ENCODE measurements at places on chromosomes 12 and 14.

GRCh38 chr12:117707861-117708260 lies 260.9 kb downstream of the KSR2 start:
- DNase-seq = no peak

DNA sequence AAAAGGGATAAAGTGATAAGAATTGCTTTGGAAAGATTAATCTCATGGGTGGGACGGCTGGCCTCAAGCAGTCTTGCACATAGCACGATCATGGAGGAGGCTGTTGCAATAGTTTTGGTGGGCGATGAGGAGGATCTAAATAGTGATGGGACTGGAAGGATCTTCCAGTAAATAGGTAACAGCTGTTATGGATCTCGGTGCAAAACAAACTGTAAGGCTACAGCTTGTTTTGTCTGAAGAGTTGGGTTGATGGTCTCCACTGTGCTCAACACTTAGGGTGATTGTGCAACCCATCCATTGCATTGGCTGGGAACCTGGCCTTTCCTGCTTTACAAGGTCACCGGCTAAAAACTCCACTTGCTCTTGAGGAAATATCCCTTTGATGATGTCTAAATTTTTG lies 21.0 kb downstream of the IGF1 start:
- DNase-seq = no peak

DNA sequence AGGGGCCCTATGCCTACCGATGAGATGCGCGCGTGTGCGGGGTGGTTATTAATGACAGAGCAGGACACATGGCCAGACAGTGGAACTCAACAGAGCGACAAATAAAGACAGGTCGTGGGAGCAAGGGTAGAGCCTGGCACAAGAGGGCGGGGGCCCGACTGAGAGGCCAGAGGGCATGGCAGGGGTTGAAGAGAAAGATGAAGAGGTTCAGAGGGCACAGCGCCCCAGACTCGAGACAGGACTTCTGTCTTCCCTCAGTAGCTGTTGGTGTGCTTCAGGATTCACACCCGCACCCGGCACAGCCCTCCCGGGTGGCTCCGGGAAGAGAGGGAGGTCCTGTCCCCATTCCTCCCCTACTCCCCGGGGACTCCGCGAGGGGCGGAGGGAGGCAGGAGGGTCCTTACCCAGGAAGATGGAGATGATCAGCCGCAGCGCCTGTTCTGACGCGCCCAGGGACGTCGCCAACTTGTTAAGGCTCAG lies 366 bp downstream of the LPCAT3 start:
- DNase-seq = no peak

- DNase-seq = peak; percentile 12
Measured at GRCh38 chr12:107992870-107993451, 136.1 kb upstream of the WSCD2 start.

DNA sequence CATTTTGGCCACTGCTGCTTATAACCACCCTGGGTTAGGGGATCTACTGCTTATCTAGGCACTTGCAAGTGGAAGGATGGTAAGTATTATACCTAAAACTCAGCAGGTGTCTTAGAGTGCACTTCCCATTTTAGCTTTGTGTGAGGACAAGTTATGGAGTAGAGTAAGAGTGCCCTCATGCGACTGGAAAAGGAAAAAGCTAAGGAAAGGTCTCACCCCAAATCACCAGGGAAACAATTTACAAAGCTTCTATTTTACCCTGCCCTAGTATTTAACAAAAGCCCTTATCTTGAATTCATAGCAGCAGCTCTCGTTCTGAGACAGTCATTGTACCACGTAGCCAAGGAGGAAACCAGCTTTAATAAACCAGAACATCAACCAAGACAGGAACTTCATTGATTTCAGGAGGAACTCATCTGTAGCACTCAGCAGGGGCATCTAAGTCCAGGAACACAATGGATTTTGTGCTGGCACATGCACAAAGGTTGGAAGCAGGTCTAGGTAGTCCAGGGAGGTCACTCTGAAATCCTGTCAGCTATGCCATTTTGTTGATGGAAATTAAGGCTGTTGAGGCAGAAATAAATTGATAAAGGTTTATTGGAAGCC lies 2.9 kb downstream of the RDH12 start:
- DNase-seq = peak; percentile 73

DNA sequence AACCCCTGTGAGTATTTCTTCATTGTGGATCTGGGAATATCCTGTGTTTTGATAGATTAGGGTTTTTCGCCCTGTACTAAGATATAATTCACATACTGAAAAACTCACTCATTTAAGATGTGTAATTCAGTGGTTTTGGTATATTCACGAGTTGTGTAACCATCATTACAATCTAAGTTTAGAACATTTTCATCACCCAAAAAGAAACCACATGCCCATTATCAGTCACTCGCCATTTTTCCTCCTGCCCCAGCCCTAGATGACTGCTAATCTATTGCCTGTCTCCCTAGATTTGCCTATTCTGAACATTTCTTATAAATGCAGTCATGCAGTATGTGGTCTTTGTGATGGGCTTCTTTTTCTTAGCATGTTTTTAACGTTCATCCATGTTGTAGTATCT lies 67.9 kb upstream of the ATF1 start:
- DNase-seq = no peak

- DNase-seq = no peak
Measured at GRCh38 chr12:59858508-59859170, 262.8 kb downstream of the SLC16A7 start.

- no peak for DNase-seq
Measured at GRCh38 chr14:93085911-93086310, 29.8 kb downstream of the ITPK1 start.

DNA sequence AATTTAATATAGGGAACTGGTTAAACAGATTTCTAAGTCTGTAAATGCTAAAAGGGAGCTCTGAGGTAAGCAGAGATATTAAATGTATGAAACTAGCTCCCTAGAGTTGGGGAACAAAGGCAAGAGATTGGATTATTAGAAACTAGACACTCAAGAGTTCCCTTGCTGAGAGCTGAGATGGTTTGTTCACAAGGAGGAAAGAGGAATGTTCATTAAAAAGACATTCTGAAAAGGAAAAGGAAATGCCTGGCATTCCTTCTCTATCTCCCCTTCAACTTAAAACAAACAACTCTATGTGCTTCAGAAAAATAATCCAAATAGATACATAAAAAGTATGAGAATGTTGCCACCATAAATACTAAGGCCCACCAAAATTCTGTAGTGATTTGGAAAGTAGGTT lies 73.7 kb downstream of the GALNT4 start:
- peak; percentile 80 for DNase-seq

- peak; percentile 41 for DNase-seq
Measured at GRCh38 chr12:95203487-95204030, 13.7 kb downstream of the FGD6 start.

DNA sequence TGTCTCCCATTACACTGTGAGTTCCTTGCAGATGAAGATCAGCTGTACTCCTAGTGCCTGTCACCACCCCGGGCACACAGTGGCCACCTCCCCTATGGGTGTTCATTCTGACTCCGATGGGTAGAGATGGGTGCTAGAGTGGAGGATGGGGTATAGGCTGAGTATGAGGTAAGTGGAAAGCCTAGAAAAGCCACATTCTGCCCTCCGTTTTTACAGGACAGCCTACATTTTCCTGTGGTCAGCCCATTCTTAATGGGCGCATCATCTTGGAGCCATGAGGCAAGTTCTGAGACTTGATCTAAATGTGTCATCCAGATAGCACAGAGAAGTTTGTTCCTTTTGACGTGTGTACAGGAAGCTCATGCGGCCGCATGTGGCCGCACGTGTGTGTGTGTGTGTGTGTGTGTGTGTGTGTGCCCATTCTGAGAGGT lies 166.7 kb upstream of the HIF1A start:
- peak; percentile 78 for DNase-seq

GRCh38 chr12:120361506-120362208 lies 7.3 kb downstream of the MSI1 start:
- peak; percentile 45 for DNase-seq

- no peak for DNase-seq
Measured at GRCh38 chr12:5018677-5019076, 25.0 kb upstream of the KCNA5 start.

- DNase-seq = no peak
Measured at GRCh38 chr12:125164541-125164940, 99.3 kb downstream of the AACS start.

DNA sequence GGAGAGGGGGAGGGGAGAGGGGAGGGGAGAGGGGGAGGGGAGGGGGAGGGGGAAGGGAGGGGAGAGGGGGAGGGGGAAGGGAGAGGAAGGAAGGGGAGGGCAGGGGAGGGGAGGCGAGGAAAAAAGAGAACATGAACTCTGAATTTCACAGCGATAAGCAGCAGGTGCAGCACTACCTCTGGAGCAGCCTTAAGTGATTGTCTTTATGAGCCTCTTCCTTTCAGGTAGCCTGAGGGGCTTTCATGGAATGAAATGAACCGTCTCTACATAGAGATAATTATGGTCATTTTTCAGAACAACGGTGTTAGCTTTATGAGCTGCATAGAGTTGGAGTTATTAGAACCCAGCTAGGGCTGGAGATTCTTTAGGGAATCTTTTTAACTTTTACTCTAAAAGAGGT lies 18.1 kb upstream of the PTCSC3 start:
- no peak for DNase-seq

DNA sequence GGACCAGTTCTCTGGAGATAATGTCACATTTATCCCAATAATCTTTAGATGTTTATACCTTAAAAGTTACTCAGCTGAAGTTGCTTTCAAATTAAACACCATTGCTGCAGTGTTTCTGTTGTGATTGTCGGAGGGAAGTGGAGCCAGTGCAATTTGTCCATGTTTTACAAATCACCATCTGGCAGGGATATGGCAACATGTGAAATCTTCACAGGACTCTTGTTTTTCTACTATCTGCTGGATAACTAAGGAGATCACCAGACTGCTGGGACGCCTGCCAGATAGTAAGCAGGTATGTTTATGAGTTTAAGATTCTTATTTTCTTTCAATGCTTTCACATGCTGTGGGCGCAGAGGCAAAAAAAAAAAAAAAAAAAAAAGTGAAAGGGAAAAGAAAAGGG lies 100.3 kb upstream of the SOX5 start:
- DNase-seq = no peak

DNA sequence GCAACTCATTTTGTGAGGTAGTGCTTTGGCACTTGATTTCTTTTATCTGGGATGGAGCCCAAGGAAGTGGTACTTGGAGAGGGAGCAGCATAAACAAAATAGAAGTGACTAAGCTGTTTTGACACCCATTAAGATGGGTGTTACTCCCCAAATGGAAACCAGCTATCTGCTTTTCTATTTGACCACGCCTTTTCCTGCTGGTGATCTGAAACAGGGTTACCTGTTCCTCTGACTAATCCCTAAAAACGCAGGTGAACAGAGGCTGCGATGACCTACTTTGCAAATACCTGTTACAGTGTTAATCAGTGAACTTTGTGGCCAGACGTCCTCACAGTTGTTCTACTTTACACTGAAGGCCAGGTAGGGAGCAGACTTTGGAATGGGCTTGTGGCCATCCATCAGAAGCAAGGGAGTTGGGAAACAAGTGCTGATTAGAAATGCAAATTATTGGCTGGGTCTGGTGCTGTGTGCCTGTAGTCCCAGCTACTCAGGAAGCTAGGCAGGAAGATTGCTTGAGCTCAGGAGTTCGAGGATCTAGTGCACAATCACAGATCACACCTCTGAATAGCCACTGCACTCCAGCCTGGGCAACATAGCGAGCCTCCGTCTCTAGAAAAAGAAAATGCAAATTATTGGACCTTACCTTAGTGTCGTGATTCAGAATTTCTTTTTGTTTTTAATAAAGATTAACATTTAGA lies 58.3 kb upstream of the HECTD1 start:
- DNase-seq = peak; percentile 80

DNA sequence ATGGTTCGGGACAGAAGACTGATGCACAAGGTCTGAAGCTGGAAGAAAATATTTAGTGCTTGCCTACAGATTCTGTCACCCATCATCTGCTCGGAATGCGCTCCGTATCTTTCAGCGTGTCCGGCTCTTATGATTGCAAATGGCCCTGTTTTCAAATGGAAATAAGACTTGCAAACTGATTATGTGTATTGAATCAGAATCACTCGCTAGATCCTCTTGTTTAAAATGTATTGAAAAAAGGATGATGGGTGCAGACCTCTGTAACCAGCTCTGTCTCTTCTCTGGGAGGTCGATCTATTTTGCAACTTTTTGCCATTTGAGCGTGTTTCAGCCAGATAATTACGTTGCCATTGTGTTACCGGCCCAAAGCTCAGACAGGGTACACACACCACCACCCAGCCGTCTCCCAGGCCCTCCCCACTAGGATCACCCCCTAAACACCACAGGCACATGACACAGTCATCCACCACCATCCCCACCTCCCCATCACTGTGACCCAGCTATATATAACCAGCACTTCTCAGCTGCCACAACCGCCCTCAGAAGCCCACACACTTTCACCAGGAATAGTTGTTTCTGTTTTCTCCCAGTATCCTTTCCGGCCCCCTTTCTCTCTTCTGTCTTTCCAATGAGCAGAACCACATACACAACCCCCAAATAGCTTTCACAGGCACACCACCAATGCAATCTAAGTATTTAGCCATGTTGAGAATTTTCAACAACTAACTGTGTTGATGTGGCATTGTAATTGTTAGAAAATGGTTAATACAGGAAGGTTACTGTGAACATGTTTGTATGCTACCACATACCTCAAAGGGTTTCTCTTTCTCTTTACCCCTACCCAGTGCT lies 10.7 kb downstream of the NKX2-1 start:
- DNase-seq = no peak

DNA sequence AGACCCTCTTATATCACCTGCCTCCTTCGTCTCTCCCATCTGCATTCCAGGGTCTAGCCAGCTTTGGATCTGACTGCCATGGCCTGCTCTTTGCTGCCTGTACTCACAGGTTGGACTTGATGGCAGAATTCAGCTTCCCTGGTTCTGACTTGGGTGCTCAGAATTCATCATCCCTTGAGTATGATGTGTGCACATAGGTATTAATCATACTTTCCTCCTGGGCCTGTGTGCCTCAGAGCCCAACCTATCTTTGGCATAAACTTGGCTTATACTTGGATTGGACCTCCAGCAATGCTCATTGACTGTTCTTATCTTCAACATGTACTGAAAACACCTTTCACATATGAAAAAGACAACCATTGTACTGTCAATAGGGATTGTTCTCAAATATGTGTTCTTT lies 70.7 kb upstream of the LMNTD1 start:
- peak; percentile 13 for DNase-seq

- no peak for DNase-seq
Measured at GRCh38 chr12:89875225-89875624, 166.6 kb upstream of the ATP2B1 start.
